NCI-H510A (cell line): ENCODE measurements at places on chromosomes 3 and 15.

GRCh38 chr3:30453360-30454039 lies 152.9 kb upstream of the TGFBR2 start:
- DNase-seq, result no peak

- no peak for DNase-seq
Observed at GRCh38 chr3:51389423-51390183, 1.5 kb upstream of the RBM15B start.

DNA sequence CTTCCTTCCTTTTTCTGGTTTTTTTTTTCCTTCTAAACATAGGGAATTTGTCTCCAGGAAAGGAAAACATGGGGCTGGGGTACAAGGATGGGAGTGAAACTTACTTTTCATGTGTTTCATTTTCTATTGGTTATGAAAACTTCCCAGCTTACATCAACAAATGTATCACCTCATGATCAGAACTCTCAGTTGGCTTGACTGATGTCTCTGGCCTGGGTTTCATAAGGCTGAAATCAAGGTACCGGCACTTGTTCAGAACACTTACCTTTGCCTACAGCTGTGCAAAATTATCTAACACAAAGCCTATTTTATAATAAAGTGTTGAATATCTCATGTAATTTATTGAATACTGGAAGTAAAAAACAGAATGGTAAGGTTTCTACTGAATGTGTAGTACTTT lies 91.8 kb upstream of the STT3B start:
- no peak for DNase-seq

- peak; percentile 90 for DNase-seq
Observed at GRCh38 chr3:188947401-188948280, 224.1 kb upstream of the TPRG1 start.

- DNase-seq, result no peak
Observed at GRCh38 chr3:51340013-51340829, 44.9 kb upstream of the MANF start.

GRCh38 chr15:27336676-27337075 lies 365.7 kb downstream of the GABRG3 start:
- no peak for DNase-seq

GRCh38 chr3:134690226-134690625 lies 39.4 kb upstream of the KY start:
- DNase-seq, result no peak

- DNase-seq, result no peak
Observed at GRCh38 chr3:182861348-182861747, 68.0 kb downstream of the ATP11B start.
